ENCODE measurements at places on chromosomes 4 and X.
A peak's percentile ranks its signal among the peaks of the same experiment; 100 is the strongest.

- DNase-seq = no peak
Observed at GRCh38 chr4:101019941-101020401, 327.4 kb downstream of the PPP3CA start.

- no peak for DNase-seq
Observed at GRCh38 chrX:7110821-7111276, 36.7 kb upstream of the STS start.

- no peak for DNase-seq
Observed at GRCh38 chrX:37287741-37288444, 61.3 kb upstream of the PRRG1 start.

- no peak for DNase-seq
Observed at GRCh38 chr4:121155893-121156292, 8.2 kb downstream of the TNIP3 start.

GRCh38 chr4:114481856-114482255 lies 116.8 kb upstream of the UGT8 start:
- DNase-seq = no peak

DNA sequence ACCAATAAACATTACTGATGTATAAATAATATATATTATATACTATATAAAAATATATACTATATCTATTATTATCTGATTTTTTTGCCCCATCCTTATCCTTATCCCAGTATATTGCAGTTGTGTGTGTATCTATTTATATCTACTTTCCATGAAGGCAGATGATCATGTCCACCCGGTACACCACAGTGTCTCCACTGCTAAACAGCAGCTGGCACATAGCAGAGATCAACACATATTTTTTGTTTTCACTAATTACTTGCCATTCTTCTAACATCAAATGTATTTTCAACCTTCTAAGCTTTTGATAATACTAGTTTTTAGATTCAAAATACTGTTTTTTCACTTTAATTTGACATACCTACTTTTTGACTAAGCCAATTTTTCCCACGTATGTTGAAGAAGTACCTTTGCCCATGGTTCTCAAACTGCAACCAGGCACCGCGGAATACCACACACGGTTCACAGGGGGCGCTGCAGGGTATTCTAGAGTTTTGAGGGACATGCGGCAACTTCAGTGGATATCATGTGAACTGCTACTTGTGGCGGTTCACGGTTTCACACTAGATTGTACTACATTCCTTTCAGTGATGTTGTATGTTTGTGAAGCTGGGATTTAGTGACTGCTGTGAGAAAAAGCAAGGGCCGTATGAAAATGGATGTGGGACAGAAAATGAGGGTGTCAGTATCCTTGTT lies 182.5 kb upstream of the NPY2R start:
- DNase-seq = no peak

GRCh38 chrX:126552313-126553022 lies at the start of gene DCAF12L1:
Gene DCAF12L1 (minus strand): TSS chrX:126552814. CDS start chrX:126552608, 206 bp downstream.
- DNase-seq = no peak

DNA sequence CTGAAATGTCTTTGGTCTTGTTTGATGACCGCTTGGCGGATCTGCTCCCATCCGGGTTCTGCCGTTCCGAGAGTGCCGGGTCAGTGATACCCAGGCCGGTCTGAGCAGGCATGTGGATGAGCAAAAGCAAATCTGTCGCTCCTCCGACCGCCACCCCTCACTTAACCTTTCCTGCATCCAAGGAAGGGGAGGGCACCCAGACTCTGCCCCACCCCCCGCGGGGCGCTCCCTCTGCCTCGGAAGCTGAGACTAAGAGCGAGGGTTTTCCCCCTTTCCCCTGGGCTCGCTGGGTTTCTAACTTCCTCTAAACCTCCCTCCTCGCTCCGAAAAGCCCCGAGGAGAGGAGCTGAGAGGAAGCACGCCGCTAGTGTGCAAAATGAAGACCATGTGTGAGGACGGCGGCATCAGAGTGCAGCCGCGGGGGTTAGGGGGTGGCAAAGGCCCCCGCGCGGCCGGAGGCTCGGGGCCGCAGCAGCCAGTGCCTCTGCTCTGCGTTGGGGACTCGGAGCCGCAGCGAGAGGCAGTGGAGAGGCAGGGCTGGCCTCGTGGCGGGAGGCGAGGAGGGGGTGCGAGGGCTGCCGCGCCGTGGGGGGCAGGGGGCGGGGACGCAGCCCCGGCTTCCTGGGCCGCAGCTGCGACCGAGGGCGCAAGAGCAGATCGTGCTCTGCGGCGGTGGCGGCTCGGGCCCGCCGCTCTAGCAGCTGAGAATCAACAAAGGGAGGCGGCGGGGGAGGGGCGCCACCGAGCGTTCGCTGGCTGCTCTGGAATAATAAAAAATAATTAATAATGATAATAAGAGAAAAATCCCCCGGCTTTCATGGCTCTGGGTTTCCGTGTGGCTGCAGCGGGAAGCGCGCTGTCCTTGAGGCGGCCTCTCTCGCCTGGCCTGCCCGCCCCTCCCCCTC lies 55.8 kb upstream of the BCOR start:
- peak; percentile 35 for DNase-seq

DNA sequence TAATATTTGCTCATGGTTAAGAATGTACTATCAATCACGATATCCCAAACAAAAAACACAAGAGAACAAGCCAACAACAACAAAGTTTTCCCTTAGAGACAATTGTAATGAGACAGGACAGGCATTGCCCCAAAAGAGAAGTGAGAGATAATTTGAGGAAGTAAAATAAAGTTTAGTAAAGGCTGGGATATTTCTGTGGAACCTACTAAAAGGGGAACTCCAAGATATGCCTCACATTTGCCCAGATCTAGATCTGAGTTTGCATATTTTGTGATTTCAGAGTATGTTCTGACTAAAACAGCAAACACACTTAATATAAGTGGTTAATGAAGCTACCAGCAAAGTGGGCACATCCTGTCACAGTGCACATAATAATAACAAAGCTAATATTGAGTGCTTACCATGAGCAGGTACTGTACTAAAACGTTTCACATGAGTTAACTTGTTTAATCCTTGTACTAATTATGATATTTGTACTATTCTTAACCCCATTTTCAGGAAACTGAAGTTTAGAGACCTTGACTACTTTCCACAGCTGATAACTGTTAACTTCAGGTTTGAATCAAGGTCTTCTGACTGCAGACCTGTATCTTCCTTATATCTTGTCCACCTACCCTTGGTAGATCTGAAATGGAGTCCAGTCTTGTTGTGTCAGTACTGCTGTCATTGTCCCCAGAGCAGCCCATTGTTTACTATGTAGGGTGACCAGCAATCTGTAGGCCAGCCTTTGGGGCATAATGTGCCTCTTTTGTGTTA lies 26.0 kb upstream of the BMP2K start:
- no peak for DNase-seq

- no peak for DNase-seq
Observed at GRCh38 chrX:74178536-74178935, 125.4 kb upstream of the ZCCHC13 start.

- DNase-seq = no peak
Observed at GRCh38 chr4:11537846-11538245, 109.2 kb upstream of the HS3ST1 start.

DNA sequence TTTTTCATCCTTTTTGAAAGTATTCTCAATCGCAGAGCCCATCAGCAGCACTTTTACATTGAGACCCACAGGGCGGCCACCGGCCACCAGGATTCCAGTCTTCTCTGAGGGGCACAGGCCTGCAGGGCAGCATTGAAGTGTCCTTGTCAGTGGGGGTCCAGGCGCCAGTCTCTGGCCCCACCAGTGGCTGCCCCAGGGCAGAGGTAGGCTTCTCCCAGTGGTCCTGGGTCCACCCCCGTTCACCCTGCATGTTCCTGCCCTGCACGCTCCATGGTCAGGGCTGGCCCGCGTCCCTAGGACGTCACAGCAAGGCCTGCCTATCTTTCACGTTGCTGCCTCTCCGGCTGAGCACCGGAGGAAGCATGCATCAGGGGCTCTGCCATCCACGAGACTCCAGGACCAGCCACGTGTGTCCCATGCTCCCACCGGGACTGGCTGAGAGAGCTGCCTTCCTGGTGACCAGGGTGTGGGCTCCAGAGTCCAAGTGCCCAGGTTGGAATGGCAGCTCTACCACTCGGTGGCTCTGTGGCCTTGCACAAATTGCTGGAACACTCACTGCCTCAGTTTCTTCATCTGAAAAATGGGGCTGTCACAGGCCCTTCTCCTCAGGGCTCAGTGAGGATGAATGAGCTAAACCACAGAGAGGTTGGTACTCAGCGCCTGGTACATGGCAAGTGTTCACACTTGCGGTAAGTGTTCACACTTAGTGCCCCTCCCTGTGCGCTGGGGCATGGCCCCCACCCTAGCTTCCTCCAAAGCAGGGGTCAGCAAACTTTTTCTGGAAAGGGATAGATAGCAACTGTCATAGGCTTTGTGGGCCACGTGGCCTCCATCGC lies 30.7 kb upstream of the JAKMIP1 start:
- DNase-seq = no peak

GRCh38 chrX:153602601-153603000 lies 3.7 kb upstream of the CCNQ start:
- DNase-seq = no peak

- no peak for DNase-seq
Observed at GRCh38 chrX:140354431-140355120, 150.3 kb downstream of the SOX3 start.

DNA sequence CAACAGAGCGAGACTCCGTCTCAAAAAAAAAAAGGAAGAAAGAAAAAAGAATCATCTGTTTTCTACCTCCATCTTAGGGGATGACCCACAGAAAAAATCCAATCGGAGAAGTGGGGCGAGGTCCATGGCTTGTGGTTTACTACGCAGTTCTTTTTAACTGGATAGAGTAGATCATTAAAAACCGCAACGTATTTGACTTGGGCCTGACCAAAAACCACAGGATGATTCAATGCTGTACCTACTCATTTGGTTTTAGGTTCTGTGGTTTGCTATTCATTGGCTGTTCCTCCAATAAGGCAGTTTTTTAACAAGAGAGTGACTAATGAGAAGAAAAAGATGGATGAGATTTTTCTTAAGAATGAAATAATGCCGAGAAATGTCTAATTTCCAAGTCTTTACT lies 83.7 kb downstream of the FREM3 start:
- DNase-seq = no peak

DNA sequence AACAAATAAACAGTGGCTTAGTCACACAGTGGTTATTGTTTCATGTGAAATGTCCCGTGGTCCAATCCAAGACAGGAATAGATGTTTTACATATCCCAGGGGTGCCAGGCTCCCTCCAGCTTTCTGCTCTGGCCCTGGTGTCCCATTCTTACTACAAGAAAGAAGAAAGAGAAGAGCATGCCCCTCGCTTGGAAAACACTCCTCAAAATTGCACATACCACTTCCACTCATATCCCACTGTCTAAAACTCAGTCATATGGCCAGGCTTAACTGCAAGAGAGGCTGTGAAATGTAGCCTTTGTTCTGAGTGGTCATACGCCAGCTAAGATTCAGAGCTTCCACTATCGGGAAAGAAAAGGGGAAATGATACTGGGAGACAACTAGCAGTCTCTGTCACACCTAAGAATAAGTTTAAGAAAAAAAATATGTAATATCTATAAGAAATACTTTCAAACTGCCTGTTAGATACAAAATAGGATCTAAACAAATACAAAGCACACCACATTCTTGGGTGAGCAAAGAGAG lies 306.8 kb upstream of the FAM241A start:
- DNase-seq = no peak

- DNase-seq = no peak
Observed at GRCh38 chr4:118033148-118034052, 886 bp upstream of the NDST3 start.

GRCh38 chr4:82811838-82812341 lies 13.3 kb upstream of the SCD5 start:
- no peak for DNase-seq

DNA sequence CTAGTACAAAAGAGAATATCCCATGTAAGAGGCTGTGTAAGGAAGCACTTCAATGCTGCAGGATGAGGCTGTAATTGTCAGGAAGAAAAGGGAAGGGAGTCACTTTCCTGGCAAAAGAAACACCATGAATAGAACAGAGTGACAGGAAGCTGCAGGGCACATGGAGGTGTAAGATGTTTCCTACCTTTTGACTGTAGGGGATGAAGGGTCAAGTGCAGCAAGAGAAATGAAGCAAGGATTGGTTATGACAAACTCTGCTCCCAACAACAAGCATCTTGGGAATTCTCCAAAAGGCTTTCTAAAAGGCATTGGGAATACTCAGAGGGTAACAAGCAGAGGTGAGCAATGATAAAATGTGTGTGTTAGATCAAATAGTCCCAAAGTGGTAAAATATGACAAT lies 74.3 kb upstream of the NPY2R start:
- no peak for DNase-seq

GRCh38 chr4:28391877-28392276 lies 1531.2 kb downstream of the STIM2 start:
- DNase-seq = no peak

DNA sequence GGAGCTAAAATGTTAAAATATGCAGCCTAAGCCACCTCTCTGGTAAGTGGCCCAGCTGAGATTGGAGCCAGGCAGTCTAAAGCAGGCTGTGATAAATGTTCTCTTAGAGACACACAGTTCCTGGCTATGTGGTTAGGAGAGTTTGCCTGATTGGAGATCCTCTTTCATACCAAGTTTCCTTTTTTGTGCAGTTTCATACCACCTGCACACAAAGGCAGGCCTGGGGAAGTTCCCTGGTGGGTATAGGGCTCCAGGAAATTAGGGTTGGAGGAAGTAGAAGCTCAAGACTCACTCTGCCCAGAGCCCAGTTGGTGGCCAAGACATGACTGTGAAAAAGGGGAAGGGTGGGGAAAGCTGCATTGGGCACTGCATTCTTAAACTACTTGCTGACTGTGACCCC lies 16.9 kb downstream of the CYBB start:
- no peak for DNase-seq

- DNase-seq = no peak
Observed at GRCh38 chr4:145482209-145483037, 770 bp downstream of the SMAD1 start.

DNA sequence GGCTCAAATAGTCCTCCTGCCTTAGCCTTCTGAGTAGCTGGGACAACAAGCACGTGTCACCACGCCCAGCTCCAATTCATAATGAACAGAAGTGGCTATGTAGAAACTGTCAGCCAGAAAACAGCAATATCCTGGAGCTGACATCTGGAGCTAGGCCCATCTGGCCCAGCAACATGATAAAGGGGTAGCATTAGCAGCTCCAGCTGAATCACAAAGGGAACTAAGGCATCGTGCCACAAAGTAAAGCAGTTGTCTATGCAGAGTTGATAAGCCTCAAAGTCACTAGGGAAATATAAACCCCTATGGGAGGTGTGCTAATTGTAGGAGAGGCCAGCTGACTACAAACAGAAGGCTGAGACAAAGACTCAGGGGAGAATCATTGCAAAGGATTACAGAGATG lies 270.5 kb upstream of the GPC4 start:
- no peak for DNase-seq

- DNase-seq = no peak
Observed at GRCh38 chr4:186810613-186811150, 87.0 kb upstream of the FAT1 start.

GRCh38 chr4:189858435-189858834 lies 82.2 kb upstream of the FRG1 start:
- no peak for DNase-seq

Data from effector CD8-positive, alpha-beta T cell (primary cell).